ENCODE measurements at places on chromosomes 1 and 21.

DNA sequence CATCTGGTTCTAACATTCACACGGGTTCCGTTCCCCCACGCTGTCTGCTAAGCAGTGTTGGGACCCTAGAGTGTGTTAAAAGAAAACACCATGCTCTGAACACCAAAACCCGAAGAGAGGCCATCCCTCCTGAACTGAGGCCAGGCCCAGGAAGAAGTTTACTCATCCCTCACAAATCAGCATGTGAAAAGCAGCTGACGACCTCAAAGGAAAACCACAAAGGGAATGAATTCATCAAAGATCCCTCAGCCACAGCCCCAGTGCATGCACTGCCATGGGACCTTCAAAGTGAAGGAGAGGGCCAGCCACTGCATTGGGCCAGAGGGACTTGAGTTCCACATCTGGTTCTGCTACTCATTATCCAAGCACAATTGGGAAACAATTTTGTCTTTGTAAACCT, 7.0 kb upstream of the PSEN2 start:
- no peak for DNase-seq

DNA sequence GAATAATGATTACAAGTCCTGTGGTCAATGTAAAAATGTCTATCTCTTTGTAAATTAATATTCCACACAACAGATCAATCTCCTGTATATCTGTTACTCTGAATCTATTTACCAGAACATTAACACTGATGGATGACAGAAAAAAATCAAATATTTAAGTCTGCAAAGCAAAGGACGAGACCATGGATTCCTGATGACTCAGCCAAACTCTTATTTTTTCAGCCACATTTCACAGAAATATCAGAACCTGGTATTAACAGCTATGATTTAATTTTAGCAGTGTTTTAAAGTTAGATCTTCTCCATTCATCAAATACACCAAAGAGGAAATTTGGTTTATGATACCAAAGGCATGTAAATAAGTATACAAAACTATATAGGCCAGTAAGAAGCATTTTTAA, 46.1 kb downstream of the FAF1 start:
- DNase-seq = no peak

DNA sequence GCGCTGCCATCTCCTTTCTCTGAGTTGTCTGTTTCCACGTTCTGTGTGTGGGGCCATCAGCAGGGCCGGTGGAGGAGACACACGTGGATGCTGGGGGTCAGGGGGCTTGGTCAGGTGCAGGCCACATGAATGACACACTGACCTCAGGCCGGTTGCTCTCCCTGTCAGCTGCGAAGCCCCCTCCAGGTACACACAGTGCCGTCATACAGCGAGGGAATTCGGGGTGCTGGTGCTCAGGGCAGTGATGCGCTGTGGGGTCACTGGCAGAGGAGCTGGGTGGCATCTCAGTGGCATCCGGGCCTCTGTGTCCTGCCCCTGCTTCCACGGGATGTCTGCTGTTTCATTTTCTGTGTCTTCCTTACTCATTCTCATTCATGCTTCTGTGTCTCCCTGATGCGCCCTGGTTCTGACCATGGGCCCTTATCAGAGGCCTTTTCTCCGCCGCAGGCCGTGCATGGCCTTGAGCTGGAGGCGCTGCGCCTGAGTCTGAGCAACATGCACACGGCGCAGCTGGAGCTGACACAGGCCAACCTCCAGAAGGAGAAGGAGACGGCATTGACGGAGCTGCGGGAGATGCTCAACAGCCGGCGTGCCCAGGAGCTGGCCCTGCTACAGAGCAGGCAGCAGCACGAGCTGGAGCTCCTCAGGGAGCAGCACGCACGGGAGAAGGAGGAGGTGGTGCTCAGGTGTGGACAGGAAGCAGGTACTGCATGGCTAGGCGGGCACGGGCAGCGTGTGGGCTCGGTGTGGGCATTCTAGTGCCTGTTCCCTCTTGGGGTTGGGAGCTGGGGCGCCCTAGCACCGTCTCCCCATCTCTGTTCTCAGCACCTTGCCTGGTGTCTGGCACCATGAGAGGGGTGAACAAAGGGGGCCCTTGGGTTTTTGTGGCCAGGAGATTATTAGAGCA, 22.6 kb downstream of the PCNT start:
- no peak for DNase-seq

DNA sequence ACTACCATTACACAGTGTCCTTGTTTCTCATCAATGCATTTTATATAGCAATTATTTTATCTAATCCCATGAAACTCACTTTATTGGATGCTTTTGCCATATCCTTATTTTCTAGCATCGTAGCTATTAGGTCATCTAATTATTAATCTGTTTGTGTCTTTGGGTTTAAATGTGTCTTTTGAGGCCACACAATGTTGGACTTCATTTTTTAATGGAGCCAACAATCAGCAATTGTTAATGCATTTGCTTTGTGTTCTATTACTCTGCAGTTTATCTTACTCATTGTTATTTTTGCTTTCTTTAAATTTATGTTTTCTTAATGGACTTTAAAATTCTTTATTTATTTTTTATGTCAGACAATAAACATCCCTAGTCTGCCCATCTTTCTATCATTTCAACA, 1.8 kb upstream of the HSD11B1 start:
- DNase-seq = no peak

GRCh38 chr1:246003442-246003730, 503.7 kb downstream of the SMYD3 start:
- DNase-seq = no peak

- no peak for DNase-seq
Measured at GRCh38 chr21:29082046-29082815, 8.8 kb upstream of the CCT8 start.

GRCh38 chr1:51902456-51902855, 23.9 kb upstream of the NRDC start:
- DNase-seq = no peak

- no peak for DNase-seq
Measured at GRCh38 chr1:17309426-17310067, 1.6 kb downstream of the PADI4 start.

- DNase-seq = peak; percentile 54
Measured at GRCh38 chr1:27332536-27333281, 9.1 kb upstream of the SYTL1 start.

- no peak for DNase-seq
Measured at GRCh38 chr1:147924813-147925212, 3.4 kb upstream of the GPR89B start.

GRCh38 chr21:39666681-39667315, 54.1 kb downstream of the B3GALT5 start:
- DNase-seq = no peak

GRCh38 chr1:33460144-33460543, 12.3 kb upstream of the ZSCAN20 start:
- no peak for DNase-seq

DNA sequence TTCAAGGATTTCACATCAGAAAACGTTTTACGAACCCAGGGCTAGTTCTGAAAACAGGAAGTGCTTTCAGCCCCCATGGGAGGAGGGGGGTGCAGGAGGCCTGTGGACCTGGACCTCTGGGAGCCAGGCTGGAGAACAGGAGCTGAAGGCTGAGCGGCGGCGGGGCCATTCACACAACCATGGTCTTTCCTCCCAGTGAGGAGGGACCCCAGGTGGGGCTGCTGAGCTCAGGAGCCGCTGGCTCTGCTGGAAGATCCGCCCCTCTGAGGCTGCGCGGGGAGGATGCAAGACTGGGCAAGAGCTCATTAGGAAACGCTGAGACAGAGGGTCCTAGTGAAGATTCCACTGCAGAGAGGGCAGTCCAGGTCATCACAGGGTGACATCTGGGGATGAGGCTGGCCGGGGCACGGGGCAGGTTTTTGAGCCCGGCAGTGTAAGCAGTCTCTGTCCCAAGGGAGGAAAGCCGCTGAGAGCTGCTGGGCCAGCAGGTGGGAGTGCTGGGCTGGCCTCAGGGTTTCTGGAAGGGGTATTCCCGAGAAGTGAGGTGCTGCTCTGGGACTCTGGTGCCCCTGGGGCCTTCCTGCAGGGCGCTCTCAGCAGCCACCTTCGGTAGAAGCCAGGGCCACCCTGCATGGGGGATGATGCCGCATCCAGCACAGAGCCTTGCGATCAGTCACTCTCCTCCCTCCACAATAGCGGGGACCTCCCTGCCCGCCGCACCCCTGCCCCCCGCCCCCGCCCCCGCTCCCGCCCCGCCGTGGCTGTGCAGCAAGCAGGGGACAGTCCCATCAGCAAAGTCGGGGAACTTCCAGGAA, 7.5 kb downstream of the MX2 start:
- DNase-seq = peak; percentile 72

- no peak for DNase-seq
Measured at GRCh38 chr21:46144464-46145070, 10.8 kb downstream of the FTCD start.

GRCh38 chr1:94093996-94094395, 27.0 kb downstream of the ABCA4 start:
- DNase-seq = no peak

- no peak for DNase-seq
Measured at GRCh38 chr1:57401671-57402070, 22.2 kb downstream of the DAB1 start.

DNA sequence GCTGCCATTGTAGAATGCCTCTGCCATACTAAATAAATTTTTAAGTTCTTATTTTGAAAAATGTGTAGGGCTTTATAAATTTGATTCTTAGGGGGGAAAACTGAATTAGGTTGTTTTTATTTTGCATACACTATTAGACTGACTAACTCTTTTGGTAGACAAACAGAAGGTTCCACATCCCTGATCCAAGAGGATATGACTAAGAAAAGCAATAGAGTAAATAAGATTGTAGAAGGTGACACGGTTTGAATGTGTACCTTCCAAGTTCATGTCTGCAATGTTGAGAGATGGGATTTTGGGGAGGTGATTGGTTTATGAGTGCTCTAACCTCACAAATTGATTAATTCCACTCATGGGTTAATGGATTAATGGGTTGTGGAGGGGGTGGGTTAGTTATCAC, 127.9 kb downstream of the GLUL start:
- DNase-seq = no peak

- no peak for DNase-seq
Measured at GRCh38 chr1:206784471-206784903, 12.2 kb upstream of the IL10 start.

DNA sequence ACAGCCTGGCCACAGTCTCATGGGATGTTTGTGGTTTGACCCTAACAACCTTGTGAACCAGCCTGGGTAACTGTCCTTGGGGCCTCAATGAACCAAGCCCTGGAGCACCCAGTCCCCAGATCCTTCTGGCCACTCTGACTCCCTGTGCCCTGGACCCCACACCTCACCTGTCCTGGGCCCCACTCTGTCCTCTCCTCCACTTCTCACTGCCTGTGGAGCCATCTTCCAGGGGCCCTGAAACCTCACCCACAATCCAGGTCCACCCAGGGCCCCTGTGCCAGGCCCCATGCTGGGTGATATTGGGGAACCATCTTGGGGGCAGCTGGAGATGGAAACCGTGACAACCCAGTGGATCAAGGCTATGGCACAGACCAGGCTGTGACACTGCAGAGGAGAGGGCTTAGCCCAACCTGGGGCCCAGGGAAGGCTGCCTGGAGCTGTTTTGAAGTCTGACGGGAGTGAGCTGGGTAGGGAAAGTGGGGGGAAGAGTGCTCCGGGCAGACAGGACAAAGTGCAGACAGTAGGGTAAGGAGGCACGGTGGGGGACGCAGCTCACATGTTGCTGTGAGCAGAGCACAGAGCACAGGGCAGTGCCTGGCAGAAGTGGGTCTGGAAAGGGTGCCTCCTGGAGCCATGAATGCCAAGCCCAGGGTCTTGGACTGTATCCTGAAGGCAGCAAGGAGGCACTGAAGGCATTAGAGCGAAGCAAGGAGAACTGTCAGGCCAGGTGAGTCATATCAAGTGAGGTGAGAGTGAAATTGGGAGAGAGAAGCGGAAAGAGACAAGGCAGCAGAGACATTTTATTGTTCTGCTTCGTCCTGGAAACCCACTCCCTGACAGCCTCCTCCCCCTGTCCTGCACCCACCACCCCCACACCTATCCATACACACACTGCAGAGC, 12.1 kb upstream of the LRP8 start:
- DNase-seq = no peak

GRCh38 chr21:44949779-44950198, 10.0 kb downstream of the SLX9 start:
- DNase-seq = no peak

GRCh38 chr1:22137004-22137720, 5.7 kb downstream of the WNT4 start:
- no peak for DNase-seq

DNA sequence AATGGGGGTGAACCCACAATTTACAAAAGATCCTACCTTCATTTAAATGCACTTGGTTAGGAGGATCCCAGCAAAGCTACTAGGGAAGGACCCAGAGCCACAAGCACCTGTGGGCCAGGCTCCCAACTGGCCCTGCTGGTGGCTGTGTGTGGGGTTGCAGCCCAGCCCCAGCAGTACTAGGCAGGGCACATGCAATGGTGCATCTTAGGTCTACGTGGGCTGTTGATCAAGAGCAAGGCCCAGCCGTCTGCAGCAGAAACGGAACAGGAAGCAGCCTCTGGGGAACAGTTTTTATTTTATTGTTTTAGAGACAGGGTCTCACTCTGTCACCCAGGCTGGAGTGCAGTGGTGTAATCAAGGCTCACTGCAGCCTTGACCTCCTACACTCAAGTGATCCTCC, 134.1 kb upstream of the RAB4A start:
- peak; percentile 61 for DNase-seq

DNA sequence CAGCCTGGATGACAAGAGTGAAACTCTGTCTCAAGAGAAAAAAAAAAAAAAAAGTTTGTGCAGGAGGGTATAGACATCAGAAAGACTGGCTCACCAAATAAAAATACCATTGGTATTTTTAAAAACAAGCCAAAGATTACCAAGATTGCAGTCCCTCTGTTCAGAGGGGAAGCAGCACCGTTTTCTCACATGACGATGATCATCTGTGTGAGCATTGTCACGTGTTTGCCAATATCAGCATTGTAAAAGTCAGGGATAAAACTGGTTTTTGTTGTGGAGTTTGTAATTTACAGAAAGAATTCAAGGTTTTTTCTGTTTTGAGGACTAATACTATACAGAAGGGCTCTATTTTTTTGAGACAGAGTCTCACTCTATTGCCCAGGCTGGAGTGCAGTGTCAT, 26.5 kb downstream of the ZNF362 start:
- no peak for DNase-seq

- no peak for DNase-seq
Measured at GRCh38 chr1:18256282-18257235, 149.0 kb downstream of the IGSF21 start.

DNA sequence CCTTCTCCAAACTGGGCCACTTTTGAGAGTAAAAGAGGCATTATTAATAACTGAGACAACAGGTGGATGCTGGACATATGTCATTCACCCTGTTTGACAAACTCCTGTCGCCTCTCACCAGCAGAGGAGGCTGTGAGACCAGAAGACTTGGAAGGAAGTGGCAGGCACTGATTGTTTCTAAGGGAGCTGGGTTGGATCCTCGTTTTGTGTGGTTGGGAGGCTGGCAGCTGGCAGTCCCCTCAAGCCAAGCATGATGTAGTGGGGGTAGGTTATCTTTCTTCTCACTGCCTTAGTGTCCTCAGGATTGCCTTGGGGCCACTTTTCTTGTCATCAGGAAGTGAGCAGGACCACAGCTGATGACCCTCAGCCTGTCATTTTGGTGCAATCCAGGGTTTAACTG, 86.5 kb upstream of the KCNJ15 start:
- DNase-seq = peak; percentile 36

- DNase-seq = no peak
Measured at GRCh38 chr1:181486098-181486420, 2.7 kb downstream of the CACNA1E start.
